ENCODE measurements at places on chromosomes 11 and 22.
A peak's percentile ranks its signal among the peaks of the same experiment; 100 is the strongest.

GRCh38 chr11:60925868-60926267, 1.6 kb downstream of the TMEM132A start:
- no peak for DNase-seq

DNA sequence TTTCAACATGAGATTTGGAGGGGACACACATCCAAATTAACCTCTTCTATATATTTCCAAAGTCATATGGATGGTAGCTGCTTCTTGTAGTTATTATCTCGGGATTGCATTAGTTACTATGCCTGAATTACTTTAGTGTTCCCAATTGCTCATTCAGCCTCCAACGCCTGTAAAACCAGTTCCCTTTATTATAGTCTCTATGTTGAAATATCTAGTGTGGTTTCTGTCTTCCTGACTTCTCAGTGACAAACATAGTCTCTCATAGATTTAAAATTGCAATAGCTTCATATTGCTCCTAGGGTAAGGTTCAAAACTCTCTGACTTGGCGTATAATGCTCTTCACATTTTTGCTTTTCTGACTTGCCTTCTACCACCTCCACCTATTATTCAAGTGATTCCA, 366.4 kb downstream of the CASP12 start:
- DNase-seq, result no peak

DNA sequence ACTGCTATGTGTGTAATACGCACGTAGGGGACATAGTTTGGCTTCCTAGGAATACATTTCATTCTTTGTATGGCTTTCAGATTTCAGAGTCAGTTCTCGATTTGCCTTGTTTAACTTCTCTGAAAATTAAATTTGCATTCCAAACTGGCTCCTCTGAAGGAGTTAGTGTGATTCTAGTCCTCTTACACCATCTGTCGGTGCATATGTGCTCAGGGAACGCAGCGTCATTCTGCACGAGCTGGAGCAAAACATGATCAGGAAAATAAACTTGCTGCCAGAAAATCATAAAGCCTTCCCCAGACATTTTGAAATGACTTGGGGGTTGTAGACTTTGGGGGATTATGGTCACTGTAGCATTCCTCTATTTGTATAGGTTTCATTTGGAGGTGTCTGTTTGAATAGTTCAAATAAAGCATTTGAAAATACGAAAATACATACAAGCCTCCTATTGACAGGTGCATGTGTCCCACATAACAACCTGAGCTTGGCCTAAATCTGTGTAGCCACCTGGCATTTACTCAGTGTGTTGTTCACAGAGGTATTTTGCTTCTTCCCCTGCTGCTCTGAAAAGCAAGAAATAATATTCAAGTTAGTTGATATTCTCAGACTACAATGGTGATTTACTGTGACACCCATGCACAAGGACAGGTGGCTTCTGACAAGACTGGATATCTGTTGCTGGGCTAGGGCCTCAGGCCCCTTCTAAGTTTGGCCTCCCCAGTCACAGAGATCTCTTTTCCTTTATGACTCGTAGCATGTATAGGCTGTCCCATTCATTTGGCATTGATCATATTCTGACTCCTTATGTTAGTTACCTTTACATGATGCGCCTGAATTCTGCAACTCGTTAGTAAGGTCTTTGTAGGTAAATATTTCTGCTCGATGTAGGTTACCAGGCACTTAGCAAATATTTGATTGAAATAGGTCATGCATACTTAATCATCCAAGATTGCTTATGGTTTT, 81.6 kb upstream of the SORL1-AS1 start:
- DNase-seq, result no peak

- no peak for DNase-seq
These were observed 179.6 kb downstream of the BRD1 start for GRCh38 chr22:49648053-49648452.

DNA sequence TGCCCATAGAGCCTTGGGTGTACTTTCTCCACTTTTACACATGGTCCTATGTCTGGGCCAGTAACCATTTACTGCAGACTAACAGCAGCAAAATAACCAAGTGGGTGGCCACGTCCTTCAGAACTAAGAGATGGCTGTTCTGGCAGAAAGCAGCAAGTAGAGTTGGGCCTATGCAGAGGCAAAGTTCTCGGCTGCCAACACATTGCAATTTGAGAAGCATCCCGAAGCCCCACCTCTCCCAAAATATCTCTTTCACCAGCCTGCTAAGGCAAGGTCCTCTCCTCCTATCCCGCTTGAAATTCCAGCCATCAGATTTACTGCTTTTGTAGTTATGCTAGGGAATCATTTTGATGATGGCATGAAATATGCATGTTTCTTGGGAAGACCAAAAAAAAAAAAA, 118.5 kb upstream of the APOA1 start:
- no peak for DNase-seq

DNA sequence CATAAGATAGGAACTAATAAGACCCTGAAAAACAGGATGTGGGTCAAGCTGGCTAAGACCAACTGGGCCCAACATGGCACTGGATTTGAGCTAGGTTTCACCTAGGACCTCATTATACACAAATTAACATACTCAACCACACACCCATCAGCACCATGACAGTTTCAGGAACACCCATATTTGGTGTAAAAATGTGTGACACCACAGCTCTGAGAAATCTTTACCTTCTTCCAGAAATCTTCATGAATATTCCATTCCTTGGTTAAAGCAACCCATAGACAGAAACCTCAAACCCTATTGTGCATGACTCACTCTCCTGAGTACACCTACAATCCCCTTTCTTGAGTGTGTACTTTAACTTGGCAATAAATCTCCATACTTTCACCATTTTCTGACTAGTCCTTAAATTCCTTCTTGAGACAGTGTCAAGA, 378.8 kb downstream of the DYNC2H1 start:
- no peak for DNase-seq

GRCh38 chr11:60367009-60367408, 11.3 kb upstream of the MS4A7 start:
- no peak for DNase-seq

GRCh38 chr11:114259551-114259983, 36.6 kb upstream of the NNMT start:
- DNase-seq, result no peak

GRCh38 chr22:40202225-40202944, 24.7 kb downstream of the TNRC6B start:
- no peak for DNase-seq

- DNase-seq, result peak; percentile 68
These were observed 35.9 kb downstream of the CTSC start for GRCh38 chr11:88301488-88302140.

DNA sequence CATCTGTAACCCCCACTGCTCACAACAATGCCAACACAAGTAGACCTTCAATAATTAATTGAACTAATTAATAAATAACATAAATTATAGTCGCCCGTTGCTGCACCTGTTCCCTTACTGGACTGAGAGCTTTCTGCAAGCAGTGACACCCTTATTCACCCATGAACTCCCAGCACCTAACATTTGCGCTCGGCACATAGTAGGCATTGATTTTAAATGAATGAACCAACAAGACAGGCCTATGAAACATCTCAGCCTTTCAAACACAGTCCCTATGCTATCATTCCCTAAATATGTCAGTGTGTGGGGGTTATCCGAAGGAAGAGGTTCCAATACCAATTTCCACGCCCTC, 1.1 kb downstream of the THAP12 start:
- no peak for DNase-seq

DNA sequence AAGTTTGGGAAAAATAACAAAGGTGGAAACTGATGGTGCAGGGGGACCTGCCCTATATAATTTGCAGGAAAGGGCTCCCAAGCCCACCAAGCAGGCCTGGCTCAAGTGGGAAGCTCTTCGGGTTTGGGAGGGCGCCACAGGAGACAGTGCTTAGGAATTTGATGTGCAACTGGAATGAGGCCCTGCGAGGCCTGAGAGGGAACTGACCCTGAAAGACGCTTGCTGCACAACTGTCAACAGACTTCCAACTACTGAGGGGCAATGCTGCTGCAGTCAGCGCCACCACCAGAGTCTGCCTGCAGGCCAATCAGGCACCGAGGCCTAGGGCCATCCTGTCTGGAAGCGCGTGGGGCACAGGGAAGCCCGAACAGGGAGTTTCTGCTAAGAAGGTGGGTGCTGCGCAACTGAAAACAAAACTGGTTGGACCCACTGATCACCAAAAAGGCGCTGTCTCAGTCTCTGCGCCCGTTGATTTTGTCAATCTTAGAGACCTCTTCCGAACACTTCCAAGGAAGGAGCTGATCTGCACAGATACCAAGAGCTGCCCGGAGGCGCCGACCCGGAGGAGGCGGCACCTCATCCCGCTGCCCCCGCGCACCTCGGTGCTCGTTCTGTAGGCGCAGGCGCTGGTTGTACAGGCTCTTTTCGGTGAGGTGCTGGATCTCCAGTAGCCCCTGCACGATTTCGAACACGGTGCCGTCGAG, 667 bp downstream of the DGCR6L start:
- no peak for DNase-seq

DNA sequence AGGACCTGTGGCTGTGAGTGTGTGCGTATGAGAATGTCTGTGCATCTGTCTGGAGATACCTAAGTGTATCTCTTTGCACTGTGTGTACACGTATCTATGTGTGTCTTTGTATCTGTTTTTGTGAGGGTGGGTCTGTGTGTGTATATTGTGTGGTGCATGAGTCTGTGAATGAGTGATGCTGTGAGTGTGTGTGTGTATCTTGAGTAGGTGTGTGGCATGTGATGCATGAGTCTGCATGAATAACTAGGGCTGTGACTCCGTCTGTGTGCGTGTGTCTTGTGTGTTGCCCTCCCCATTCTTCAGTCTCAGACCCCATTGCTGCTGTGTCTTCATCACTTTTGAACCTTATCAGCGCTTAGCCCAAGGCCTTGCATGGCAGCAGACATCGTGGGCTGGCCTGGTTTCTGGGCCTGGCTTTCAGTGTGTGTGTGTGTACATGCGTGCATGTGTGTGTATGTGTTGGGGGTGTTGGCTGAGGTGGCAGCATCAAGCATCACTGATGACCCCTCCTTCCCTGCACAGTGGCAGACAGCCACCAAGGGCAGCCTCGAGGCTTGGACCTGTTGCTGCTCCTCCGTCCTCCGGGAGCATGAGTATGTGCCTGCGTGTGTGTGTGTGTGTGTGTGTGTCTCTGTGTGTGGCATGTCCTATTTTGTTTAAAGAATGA, 1.4 kb downstream of the SGSM1 start:
- DNase-seq, result no peak

GRCh38 chr11:27864611-27865010, 164.4 kb upstream of the BDNF start:
- no peak for DNase-seq

DNA sequence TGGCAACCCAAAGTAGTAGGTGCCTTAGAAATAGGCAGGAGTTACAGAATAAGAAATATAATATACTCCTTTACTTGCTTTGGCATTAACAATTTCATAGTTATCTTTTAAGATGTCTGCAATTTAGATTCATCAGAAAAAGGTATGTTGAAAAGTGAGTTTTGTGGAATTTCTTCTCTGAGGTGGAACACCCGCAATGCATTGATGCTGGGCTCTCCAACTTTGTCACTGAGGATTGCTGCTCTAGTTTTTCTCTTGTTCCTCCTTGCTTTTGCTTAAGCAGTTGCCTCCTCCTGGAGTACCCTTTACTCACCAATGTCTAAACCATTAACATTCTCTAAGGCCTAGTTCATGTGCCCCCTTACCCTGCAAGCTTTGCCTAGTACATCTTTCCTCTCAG, 14.1 kb upstream of the ME3 start:
- no peak for DNase-seq

GRCh38 chr11:61295596-61295926, 445 bp upstream of the VWCE start:
- DNase-seq, result no peak

DNA sequence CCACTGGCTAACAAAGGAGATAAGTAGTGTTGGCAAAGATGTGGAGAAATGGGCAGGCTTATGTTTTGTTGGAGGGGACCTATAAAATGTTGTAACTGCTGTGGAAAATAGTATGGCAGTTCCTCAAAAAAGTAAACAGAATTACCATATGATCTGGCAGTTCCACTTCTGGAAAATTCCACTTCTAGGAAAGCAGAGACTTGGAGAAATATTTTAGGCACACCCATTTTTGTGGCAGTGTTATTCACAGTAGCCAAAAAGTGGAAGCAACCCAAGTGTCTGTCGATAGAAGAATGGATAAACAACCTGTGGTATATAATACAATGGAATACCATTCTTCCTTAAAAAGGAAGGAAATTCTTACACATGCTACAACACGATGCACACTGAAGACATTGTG, 57.0 kb upstream of the ADORA2A start:
- DNase-seq, result no peak

GRCh38 chr11:119903389-119903788, 174.4 kb upstream of the NECTIN1 start:
- DNase-seq, result no peak

- peak; percentile 58 for DNase-seq
These were observed at the start of gene UPK3A for GRCh38 chr22:45284705-45285262. UPK3A (plus strand) TSS chr22:45284949; CDS start chr22:45285014, 65 bp downstream.

GRCh38 chr11:58497951-58498350, 10.0 kb downstream of the OR5B21 start:
- DNase-seq, result no peak

DNA sequence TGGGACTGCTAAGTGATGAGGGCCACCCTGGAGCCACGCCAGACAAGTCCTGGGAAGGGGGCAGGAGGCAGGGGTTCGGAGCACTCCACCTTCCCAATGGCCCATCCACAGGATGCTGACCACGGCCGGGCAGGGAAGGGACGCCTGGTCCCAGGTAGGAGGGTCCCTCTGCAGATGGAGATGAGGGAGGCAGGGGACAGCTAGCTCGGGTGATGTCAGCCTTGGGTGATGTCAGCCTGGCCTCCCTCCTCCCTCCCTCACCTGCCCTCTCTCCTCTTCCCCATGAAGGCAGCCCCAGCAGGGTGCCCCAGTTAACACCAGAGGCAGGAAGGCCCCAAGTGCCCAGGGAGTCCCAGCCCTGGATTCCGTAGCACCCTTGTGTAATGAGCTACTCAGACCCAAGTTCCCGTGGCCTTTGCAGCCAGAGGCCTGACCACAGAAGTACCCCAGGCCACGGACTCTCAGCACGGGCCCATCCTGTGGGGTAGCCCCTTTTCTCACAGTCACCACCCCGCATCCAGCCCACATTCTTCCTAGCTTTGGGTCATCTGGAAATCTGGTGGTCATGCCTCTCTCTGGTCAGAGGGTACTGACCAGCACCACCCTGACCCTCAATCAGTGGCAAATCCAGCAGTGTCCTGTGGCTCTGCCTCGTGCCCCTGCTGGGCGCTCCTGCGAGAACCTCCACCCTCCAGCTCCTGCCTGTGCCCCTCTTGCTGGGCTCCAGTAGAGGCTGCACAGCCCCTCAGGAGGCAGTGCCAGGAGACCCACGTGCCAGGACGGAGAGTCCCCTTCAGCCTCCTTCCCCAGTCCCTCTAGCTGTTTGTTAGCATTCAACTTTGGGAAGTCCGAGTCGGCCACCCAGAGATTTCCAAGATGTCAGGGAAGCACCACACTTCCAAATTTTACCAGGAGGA, 47.4 kb downstream of the SHANK2 start:
- no peak for DNase-seq

DNA sequence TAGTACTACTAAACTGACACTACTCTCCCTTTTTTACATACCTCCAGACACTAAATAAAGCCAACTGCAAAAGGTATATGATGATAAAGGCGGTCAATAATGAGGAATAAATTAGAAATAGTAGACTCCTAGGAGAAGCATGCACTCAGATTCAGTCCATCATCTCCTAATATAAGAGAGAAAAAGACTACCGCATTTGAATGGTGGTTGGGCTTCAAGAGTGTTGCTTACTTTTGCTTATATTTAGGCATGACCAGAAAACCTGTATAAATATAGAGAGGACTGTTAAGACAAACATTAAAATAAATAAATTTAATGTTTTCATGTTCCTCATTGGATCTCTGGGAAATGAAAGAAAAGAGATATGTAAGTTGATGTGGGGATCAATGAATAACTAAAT, 1137.0 kb downstream of the FAM181B start:
- DNase-seq, result no peak

GRCh38 chr11:47523490-47524225, 29.3 kb downstream of the CELF1 start:
- peak; percentile 65 for DNase-seq
